ENCODE measurements at places on chromosomes 13 and 19. TPM values are rescaled to one million over a fixed set of nuclear protein-coding genes. Genes with fewer than 3 reads are reported as not detected.

The NMRK2 gene
- 0.71 TPM for total RNA-seq

The SBK3 gene
- 0.36 TPM for total RNA-seq

The TNNT1 gene
- total RNA-seq, result not detected

The RFPL4A gene
- not detected for total RNA-seq

The DIAPH3 gene
- total RNA-seq, result 1.9 TPM

The FCER2 gene
- 2.5 TPM for total RNA-seq

The ZNF729 gene
- total RNA-seq, result not detected

The NPAS1 gene
- not detected for total RNA-seq

The LRRC8E gene
- total RNA-seq, result not detected

DNA sequence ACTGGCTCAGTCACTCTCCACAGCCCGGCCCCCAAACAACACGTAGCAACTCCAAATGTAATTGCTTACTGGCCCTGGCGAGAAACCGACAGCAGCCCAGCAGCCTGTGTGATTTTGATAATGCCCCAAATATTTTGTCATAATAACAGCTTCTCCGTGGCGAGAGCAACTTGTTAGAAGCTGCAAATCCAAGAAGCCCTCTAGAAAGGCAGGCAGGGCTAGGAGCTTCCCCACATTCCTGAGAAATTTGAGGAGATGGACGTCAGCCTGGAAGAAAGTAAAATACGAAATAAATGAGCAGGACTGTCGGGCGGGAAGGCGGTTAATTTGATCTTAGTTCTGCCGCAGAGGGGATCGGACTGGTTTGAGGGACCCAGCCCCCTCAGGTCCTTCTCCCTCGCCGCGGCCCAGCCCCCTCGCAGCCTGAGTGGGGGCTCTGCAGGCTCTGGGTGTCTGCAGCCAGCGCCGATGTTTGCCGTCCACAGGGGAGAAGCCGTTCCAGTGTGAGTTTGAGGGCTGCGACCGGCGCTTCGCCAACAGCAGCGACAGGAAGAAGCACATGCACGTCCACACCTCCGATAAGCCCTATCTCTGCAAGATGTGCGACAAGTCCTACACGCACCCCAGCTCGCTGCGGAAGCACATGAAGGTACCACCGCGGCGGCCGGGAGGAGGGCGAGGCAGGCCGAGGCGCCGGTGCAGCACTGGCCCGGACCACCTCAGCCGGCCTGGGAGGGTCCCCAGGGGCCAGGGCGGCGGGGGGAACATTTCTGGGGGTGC is 3.1 kb downstream of the ZIC2 start:
- no peak for DNase-seq

DNA sequence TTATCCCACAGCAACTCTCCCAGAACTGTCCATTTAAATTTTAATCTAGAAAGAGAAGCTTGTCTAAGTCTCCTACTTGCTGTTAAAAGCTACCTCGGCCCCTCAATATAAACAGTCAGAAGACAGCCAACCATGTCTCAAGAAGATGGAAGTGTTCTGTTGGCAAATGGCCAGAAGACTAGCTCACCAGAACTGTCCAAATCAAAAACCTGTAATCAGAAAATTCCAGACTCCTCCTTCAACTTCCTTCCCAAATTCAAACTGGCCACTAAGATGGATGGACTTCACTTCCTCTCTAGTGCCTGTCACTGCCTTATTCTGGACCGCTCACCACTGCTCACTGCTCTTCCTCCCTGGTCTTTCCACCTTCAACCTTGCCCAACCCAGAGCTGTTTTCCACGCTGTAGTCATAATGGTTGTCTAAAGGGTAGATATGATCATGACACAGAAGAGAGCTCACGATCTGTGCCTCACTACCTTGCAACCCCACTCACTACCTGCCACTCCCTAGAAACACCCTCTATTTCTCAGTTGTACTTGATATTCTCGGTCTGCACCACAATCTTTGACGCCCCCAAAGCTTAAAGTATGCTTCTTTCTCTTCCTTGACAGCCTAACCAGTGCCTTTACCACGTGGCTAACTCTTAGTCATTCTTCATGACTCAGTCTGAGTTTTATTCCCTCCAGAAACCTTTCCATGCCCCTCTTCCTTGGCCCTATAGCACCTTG is 9.2 kb downstream of the FGF14 start:
- DNase-seq, result no peak

DNA sequence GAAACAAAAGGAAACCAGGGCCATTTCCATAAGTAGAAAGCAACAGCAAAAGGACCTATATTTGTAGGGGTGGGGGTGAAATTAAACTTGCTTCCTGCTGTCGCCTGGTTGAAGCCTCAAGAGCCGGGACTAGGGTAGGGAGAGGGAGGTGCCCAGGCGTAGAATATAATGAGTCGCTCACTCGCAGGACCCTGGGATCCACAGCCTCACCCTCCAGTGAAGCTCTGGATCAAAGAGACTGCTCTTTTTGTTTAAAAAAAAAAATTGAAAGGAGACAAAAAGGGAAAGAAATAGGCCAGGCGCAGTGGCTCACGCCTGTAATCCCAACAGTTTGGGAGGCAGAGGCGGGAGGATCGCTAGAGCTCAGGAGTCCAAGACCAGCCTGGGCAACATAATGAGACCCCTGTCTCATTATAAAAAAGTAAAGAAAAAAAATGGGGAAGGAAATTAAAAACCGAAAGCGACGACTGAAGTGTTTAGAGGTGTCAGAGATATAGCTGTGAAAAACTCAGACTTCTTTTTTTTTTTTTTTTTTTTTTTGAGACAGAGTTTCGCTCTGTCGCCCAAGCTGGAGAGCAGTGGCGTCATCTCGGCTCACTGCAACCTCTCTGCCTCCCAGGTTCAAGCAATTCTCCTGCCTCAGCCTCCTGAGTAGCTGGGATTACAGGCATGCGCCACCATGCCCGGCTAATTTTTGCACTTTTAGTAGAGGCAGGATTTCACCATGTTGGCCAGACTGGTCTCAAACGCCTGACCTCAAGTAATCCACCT is 10.9 kb upstream of the ADGRE5 start:
- no peak for DNase-seq

DNA sequence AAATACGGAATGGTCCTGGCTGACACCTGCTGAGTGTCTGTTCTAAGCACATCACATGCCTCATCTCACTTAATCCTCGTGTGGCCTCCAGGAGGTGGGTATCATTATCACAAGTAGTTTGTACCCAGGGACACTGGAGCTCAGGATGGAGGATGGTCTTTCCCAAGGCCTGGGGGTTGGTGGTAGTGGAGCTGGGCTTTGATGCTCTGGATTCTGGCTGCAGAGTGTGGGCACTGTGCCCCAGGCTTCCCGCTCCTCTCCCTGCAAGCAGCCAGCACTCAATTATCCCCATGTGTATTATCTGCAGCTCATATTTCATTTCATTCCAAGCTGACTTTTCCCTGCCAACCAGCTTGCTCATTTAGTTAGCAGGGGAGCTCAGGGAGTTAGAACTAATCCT is 52.1 kb downstream of the SIAH3 start:
- no peak for DNase-seq

DNA sequence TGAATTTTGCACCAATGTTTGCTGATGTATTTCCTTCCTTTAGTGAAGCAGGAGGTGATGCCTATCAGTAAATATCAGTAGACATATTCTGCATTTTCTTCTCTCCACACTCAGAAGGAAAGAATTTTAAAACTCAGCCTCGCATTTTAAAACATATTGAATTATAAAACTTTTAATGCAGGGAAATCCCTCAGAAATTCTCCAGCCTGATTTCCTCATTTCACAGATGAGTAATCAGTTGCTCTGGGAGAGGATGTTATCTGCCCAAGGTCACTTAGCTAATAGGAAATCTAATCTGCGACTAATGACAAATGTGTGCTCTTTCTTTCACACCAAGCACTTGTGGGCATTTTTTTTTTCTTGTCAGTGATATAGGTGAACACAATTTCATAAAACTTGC is 320.6 kb downstream of the ITGBL1 start:
- DNase-seq, result no peak

- no peak for DNase-seq
These were observed 16.6 kb upstream of the RAB8A start for GRCh38 chr19:16095071-16095571.

GRCh38 chr13:25117312-25117711 is 21.4 kb downstream of the PABPC3 start:
- DNase-seq, result no peak

- no peak for DNase-seq
These were observed 1044.4 kb downstream of the UQCRFS1 start for GRCh38 chr19:28168557-28168956.

DNA sequence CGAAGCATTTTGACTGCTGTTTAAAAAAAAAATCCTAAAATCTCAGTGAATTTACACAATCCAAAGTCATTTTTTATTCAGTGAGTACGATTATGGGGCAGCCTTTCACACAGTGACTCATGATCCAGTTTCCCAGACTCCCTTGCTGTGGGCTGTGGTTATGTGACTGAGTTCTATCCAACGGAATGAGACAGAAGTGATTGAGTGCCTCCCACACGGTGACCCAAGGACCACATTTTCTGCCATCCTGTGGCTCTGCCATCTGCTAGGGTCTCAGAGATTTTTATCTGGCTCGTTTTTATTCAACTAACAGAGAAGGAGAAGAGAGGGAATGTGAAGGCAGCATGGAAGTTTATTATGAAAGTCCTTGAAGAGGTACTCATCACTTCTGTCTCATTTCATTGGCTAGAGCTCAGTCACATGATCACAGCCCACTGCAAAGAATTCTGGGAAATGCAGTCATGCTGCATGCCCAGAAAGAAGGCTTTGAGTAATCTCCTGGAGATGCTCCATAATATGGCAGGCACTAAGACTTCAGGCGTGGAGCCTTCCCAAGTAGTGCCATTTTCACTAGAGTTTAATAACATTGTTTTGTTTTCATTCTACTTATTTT is 999.4 kb downstream of the UQCRFS1 start:
- DNase-seq, result no peak

- no peak for DNase-seq
These were observed 9.8 kb downstream of the DAZAP1 start for GRCh38 chr19:1417145-1417544.

- DNase-seq, result no peak
These were observed 3.7 kb downstream of the UPK1A start for GRCh38 chr19:35669974-35670373.

DNA sequence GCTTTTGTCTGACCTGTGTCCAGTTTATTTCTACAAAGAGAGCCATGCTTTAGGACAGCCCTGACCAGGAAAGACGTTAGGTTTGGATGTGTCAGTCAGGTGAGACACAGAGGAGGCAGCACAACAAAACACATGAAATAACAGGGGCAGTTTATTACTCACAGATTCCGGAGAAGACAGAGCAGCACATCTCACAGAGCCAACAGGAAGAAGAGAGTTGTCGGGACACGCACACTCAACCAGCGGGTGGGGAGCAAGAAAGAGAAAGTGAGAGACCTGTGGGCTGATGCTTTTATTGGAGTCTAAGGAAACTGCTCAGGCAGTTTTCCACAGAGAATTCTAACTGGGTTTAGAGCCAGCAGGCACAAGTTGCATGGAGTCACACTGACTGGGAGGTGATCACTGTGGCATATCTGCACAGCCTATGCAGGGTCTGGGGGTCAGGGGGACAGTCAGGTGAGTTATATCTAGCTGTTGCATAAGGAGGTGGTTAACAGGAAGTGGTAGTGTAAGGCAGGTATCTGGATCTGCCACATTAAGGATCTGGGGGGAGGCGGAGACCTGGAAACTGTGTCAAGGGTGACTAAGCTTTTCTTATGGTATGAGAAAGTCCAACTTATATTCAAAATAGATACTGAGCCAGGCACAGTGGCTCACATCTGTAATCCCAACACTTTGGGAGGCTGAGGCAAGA is 24.1 kb upstream of the CEACAM20 start:
- DNase-seq, result no peak

Data from sigmoid colon (tissue), 7 donors.